ENCODE measurements at places on chromosomes 16 and 17. TPM values are rescaled to one million over a fixed set of nuclear protein-coding genes. Genes with fewer than 3 reads are reported as not detected.

MYH2 gene
- total RNA-seq, result not detected

DNA sequence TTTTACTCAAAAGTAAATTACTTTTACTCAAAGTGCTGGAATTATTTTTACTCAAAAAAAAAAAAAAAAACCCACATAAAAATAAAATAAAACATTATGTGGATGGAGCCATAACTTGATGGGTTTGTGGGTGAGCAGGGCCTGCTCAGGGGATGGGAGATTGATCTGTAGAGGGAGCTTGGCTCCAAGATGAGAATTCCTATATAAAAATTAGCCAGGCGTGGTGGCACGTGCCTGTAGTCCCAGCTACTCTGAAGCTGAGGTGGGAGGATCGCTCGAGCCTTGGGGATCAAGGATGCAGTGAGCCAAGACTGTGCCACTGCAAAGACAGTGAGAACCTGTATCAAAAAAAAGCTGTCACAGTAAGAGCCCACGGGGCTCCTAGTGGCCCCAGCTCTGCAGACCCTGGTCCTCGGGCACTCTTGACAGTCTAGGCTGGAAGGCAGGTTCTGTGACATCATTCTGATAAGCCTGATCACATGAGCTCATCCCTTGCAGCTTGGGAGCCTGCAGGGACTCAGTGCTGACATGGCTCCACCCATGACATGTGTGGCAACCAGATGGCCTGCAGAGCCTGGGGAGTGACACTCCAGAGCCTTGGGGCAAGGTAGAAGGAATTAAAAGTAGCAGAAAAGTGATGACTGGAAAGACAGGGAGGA, 42.5 kb downstream of the ST3GAL2 start:
- no peak overlapping the region for H3K4me3 ChIP-seq
- H3K27me3 ChIP-seq, result no peaks in the 10 kb centered on the region
- H3K27ac ChIP-seq, result no peak overlapping the region
- no peaks in the 10 kb centered on the region for H3K36me3 ChIP-seq

DNA sequence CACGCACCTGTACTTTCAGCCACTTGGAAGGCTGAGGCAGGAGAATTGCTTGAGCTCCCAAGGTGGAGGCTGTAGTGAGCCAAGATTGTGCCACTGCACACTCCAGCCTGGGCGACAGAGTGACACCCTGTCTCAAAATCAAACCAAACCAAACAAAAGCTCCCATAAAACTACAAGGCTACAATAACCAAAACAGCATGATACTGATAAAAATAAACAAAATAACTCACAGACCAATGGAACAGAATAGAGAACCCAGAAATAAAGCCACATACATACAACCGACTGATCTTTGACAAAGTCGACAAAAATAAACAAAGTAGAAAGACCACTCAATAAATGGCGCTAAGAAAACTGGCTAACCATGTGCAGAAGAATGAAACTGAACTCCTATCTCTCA, 37.2 kb downstream of the BRD7 start:
- no peak for DNase-seq
- H3K36me3 ChIP-seq, result peaks cover 32% of the 10 kb centered on the region
- H3K4me1 ChIP-seq, result peaks cover 55% of the 10 kb centered on the region
- H3K27ac ChIP-seq, result no peak overlapping the region
- H3K27me3 ChIP-seq, result no peaks in the 10 kb centered on the region

- no peak for DNase-seq
- H3K4me3 ChIP-seq, result no peak overlapping the region
- H3K4me1 ChIP-seq, result no peaks in the 10 kb centered on the region
- no peaks in the 10 kb centered on the region for H3K27me3 ChIP-seq
Measured at GRCh38 chr17:61331886-61332285, 67.8 kb upstream of the TBX2 start.

- H3K4me3 ChIP-seq, result no peak overlapping the region
- peaks cover 3% of the 10 kb centered on the region for H3K27me3 ChIP-seq
- DNase-seq, result no peak
- no peak overlapping the region for H3K27ac ChIP-seq
- H3K4me1 ChIP-seq, result no peaks in the 10 kb centered on the region
Measured at GRCh38 chr17:31738488-31738887, 120.6 kb downstream of the COPRS start.

DNA sequence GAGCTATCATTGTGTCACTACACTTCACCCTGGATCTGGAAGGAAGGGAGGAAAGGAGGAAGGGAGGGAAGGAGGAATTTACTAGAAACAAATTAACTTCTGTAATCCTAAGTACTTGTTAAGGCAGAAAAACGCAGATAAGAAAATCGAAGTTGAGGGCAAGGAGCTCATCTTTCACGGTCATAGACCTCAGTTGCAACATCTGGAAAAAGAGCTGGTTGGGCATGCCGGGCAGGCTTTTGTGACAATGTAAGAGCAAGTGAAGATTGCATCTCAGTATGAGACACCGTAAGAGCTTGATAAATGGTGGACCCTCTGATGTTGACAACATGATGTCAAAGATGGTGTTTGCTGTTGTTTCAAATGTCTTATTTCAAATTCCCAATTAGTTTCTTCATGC, 721.5 kb downstream of the MAF start:
- DNase-seq, result no peak
- H3K4me1 ChIP-seq, result no peaks in the 10 kb centered on the region
- H3K4me3 ChIP-seq, result no peak overlapping the region
- no peak overlapping the region for H3K27ac ChIP-seq
- no peaks in the 10 kb centered on the region for H3K36me3 ChIP-seq

DNA sequence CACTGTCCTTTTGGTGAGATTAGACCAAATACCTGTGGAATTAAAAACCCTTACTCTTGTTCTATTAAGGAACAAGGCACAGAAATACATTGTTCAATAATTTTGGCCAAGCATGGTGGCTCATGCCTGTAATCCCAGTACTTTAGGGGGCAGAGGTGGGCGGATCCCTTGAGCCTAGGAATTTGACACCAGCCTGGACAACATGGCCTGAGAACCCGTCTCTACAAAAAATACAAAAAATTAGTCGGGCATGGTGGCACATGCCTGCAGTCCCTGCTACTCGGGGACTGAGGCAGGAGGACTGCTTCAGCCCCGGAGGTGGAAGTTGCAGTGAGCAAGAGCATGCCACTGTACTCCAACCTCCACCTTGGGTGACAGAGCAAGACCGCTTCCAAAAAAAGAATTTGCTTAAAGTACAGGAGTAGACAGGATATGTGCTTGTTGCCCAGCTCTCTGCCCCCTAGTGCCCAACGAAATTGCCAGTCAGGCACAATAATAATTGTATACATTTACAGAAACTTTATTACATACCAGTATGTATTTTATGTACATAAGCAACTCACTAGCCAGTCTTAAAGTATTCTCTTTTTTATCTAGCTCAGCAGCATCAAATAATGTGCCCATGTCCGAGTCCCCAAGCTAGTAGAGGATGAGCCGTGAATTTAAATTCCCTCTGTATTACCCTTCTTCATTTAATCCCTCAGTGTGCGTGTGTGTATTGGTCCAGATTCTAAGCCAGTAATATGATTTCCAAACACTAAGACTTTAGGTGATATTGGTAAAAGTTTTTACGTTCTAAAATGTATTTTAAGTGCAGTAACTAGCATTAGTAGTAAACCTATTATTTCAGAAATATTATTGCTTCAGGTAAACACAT, 1.4 kb downstream of the THUMPD1 start:
- H3K4me1 ChIP-seq, result peaks cover 40% of the 10 kb centered on the region
- peak; percentile 48 for DNase-seq
- peaks cover 28% of the 10 kb centered on the region for H3K36me3 ChIP-seq
- H3K4me3 ChIP-seq, result peak overlapping the region; percentile 95
